Esophagus muscularis mucosa (tissue), 4 donors: ENCODE measurements at places on chromosomes 13 and 19. TPM values are rescaled to one million over a fixed set of nuclear protein-coding genes. Genes with fewer than 3 reads are reported as not detected.

MBD3L2 gene
- total RNA-seq, result not detected

PDE4C gene
- total RNA-seq, result 0.66 TPM

GPR18 gene
- not detected for total RNA-seq

B3GNT3 gene
- 0.83 TPM for total RNA-seq

APOC1 gene
- not detected for total RNA-seq

CDC42EP5 gene
- 27.1 TPM for total RNA-seq

NRTN gene
- total RNA-seq, result 53.0 TPM

LRRC8E gene
- total RNA-seq, result 1.0 TPM
